ENCODE measurements at places on chromosomes 4 and X. TPM values are rescaled to one million over a fixed set of nuclear protein-coding genes. Genes with fewer than 3 reads are reported as not detected.

HTN1 gene
- polyA plus RNA-seq: not detected

EPHA5 gene
- polyA plus RNA-seq: not detected

IGFBP7 gene
- 0.50 TPM for polyA plus RNA-seq

GPAT3 gene
- 0.17 TPM for polyA plus RNA-seq
